ENCODE measurements at places on chromosomes 4 and X.

- DNase-seq = no peak
Measured at GRCh38 chr4:2247128-2248043, 5.5 kb upstream of the HAUS3 start.

DNA sequence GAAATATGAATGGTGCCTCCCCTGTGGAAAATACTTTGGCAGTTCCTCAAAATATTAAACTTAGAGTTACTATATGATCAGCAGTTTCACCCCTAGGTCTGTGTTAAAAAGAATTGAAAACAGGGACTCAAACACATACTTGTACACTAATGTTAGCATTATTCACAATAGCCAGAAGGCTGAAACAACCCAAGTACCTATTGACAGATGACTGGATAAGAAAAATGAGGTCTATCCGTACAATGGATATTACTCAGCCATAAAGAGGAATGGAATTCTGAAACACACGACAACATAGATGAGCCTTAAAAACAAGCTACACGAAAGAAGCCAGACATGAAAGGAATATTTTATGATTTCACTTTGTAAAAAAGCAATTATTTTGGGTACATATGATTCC is 54.9 kb downstream of the PGRMC2 start:
- DNase-seq = no peak

DNA sequence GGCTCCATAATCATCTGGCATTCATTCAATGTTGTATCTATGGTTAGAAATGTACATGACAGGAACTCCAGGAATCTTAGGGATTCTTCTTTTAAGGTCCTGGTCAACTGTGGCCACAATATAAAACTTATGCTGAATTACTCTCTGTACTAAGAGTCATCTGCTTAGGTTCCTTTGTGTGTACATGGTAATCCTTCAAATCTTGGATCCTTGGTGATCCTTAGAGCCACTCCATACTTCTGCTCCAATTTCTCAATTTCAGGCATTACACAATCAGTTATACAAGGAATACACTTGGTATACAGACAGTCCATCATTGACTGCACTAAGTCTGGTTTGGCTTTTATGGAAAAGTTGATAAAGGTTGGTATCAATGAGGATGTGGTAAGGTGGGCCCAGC is 5.8 kb downstream of the SRD5A3 start:
- DNase-seq = no peak

GRCh38 chr4:87118826-87119225 is 101.6 kb downstream of the KLHL8 start:
- no peak for DNase-seq

GRCh38 chrX:10630320-10630719 is 9.9 kb upstream of the MID1 start:
- DNase-seq = no peak

DNA sequence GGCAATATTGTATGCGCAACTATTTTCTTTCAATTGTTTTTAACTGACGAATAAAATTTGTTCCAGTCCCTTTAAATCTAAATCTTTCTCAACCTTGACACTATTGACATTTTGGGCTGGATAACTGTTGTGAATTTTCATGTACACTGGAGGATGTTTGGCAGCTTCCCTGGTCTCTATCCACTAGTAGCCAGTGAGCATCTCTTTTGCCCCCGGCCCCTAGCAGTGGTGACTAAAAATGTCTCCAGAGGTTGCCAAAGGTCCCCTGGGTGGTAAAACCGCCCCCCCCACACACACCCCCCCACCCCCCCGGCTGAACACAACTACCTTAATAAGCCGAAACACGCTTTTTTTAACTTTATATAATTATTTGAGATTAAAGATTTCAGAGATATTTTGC is 514 bp downstream of the FANCB start:
- no peak for DNase-seq

DNA sequence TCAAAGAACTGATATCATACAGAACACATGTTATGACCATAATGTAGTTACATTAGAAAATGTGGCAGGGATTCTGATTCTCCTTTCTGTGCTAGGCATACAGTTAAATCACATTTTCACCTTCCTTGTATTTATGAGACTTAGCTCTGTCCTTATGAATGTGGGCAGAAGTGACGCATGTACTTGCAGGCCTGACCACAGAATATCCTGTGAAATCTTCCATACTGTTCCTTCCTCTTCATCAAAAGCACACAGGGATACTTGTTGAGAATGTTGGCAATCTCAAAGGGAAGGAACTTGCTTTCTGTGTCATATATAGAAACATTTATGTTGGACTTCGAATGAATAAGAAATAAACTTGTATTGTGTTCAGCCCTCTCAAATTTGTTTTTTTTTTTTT is 17.2 kb upstream of the MYOZ2 start:
- DNase-seq = no peak

- no peak for DNase-seq
Measured at GRCh38 chr4:3797831-3798790, 31.9 kb downstream of the ADRA2C start.

GRCh38 chr4:106530821-106531220 is 162.2 kb upstream of the GIMD1 start:
- no peak for DNase-seq

- no peak for DNase-seq
Measured at GRCh38 chrX:107632346-107632745, 4.0 kb downstream of the PRPS1 start.

DNA sequence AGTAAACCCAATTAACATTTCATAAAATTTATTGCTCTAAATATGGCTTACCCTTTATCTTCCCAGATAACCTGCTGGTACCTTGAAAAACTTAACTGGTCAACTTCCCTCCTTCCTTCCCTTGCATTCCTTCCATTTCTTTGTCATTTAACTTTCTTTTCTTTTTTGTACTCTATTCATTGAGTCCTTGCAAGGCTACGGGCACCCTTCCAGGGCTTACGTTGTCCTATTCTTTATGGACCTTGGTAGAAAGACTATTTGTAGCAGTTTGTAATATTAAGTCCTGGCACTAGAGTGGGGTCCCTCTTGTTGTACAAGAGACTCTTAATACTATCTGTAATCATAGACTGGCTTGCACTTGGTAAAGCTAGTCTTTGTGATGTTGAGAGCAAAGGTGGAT is 8.0 kb upstream of the GATB start:
- DNase-seq = no peak

GRCh38 chrX:124820738-124821137 is 474.4 kb downstream of the SH2D1A start:
- no peak for DNase-seq

DNA sequence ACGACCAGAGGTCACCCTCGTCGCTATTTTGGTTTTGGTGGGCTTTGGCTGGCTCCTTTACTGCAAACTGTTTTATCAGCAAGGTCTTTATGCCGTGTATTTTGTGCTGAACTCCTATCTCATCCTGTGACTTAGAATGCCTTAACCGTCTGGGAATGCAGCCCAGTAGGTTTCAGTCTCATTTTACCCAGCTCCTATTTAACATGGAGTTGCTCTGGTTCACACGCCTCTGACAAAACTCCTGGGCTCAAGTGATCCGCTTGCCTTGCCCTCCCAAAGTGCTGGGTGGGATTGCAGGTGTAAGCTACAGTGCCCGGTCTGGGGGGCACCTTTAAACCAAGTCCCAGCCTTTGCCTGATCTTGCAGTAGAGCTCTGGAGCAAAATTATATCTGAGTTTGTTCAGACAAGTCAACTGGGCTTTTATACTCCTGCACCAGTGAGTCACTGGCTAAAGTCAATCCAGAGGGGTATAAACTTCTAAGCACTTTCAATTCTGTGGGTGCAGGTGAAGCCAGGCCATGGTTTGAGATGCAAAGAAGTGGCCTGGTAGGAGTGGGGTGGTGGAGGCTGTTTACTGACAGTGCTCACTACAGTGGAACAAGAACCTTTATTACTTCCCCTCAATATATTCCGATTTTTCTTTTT is 50.2 kb downstream of the MGST2 start:
- no peak for DNase-seq

GRCh38 chrX:136126371-136126770 is 21.0 kb upstream of the FHL1 start:
- DNase-seq = no peak

DNA sequence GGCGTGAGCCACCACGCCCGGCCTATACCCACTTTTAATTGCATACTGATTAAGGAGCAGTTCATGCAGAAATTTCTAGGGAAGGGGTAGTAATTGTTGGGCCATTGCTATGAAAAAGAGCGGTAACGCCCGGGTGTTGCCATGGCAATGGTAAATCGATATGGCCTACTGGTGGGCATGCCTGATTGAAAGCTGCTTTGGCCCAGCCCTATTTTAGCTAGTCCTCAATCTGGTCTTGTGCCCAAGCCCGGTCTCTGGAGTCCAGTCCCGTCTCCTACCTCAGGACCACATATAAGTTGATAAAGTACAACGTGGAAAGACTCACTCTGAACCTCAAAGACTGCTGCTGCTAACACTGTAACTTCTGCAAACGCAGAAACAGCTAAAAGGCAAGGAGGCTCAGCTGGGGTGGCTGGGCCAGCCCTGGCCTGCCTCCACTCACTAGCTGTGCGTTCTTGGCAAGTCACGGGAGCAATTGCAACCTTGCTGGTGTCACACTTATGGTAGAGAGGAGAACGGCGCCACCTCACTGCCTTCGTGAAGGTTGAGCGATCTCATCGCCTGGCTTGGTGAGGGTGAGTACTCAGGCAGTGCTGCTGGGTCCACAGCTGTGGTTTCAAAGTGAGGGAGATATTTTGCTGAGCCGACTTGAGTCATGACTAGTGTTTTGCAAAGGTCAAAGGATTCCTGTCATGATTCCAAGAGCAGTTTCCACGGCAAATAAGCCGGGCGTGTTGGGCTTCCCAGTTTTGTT is 57.0 kb upstream of the GRPEL1 start:
- peak; percentile 15 for DNase-seq

DNA sequence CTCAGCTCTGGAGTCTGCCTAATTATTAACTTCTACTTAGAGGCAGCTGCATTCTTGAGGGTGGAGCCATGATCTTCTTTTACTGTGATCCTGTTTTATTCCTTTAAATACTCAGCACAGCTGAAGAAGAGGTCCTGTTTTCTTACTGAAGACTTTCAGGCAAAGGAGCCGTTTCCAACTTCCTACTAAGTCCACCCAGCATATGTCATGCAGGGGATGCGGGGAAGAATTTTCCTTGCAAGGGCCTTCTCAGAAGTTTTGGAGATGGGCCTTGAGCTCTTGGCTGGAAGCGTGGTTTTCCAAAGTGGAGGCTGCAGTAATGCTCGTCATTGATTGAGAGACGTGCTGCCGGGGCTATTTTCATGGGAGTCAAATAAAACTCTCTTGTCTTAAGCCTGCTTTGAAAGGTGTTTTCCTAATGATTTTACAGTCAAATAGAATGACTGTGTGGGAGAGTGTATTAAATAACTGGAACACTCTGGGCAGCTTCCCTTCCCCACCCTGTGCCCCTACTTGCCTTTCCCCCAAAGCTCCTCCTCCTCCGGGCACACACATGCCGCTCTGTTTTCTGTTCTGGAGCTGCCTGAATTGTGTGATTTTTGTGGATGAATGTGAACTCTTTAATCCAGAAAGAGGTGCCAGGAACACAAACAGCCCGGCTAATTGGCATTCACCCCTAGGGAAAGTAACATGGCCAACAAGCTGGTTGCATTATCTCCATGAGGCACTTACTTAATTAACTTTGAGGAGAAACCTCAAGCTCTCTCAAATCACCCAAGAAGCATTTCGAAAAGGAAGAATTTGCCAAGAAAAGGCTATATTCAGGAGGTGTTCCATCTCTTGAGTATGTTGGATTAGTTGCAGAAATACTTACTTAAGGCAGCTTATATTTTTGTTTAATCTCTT is 28.1 kb downstream of the FGF2 start:
- DNase-seq = no peak

GRCh38 chr4:5782829-5783476 is 72.0 kb downstream of the EVC start:
- no peak for DNase-seq

DNA sequence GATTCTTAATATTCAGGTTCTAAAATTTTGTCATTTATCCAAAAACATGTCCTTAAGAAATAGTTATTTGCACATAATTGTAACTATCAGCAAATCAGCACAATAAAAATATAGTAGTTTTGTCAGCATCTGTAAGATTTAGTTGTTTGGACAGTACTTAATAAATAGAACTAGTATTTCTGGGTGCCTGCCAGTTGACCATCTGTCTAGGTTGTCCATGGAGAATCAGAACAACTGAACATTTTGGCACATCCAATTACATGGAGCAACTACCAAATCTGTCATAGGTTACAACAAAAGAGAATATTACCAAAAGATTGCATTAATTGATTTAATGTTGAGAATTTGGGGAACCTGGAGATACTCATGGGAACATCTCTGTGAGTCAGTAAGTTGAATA is 305.5 kb upstream of the TACR3 start:
- no peak for DNase-seq

DNA sequence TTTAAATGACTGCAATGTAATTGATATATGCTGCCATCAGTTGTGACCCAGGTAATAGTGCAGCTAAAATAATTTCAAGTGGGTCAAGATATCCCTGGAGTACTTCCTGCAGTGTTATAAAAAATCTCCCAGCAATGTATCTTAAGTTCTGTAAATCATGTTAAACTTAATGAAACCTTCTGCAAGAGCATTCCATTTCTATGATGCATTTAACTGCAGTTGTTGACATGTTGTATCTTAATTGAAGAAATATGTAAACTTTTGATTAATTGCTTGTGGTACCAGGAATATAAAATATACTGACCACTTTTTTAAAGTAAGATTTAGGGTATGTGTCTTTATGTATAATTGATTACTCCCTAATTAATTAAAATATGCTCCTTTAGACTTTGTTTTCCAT is 213.6 kb downstream of the AFF2 start:
- no peak for DNase-seq

DNA sequence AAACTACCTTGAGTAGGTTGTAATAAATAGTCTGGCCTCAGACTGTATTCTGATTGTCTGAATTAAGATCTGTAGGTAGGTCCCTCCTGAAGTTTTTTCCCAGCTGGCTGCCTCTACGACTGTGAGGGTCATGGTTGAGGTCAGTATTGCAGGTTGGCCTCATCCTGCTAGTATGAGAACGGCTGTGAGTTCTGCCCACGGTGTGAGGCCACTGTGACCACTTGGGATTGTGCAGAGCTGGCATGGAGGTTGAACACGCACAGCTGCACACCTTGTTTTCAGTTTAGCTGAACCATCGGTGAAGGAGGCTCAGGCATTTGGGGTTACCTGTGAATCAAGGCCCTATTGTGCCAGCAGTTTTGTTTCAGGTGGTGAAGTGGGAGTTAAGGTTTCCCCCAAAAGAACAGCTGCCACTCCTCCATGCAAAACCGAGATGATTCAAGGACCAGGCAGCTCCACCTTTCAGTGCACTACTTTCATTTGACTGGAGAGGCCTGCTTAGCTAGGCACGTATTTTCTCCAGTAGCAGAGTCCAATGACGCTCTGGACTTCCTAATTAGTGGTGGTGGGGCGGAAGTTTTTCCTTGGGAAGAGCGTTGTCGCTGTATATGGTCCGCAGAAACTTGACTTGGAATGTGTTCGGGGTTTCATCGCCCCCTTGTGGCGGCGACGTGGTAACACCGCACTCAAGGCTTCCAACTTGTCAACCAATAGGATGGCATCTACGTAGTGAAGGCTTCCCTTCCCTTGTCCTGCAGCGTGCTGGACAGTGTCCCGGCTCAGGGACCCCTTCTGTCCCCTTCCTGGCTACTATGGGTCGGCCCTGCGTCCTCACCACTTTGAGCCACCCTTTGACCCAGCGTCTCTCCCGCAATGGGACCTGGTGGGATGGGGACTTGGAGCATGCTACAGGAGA is 13.8 kb downstream of the CMC4 start:
- DNase-seq = no peak
